Activated T-cell treated with anti-CD3 and anti-CD28 coated beads, Interleukin-2, amount 50 U/mL, for 72 hours (primary cell): ENCODE measurements at places on chromosomes 7 and 10.

GRCh38 chr10:43231523-43232078 is 35.3 kb downstream of the RASGEF1A start:
- DNase-seq = no peak
- no peak overlapping the region for H3K27ac ChIP-seq
- peak overlapping the region; percentile 40 for H3K4me3 ChIP-seq
- H3K27me3 ChIP-seq = peaks cover 10% of the 10 kb centered on the region

DNA sequence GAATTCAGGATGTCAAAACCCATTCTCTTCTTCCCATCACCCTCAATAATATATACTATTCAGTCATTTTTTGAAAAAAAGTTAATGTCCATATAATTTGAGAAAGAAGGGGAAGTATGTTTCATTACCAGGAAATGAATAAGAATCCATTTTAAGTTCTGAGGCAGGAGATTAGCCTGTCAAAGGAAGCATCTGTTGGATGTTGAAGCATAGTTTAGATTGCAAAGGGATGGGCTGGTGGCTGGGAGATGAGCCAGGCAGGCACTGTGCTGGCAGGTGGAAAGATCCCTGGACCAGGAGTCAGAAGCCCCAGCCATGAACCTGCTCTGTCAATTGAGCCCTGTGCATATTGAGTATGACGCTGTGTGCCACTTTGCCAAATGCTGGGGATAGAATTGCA is 48.4 kb upstream of the CRTAC1 start:
- no peak overlapping the region for H3K4me3 ChIP-seq
- DNase-seq = no peak
- no peaks in the 10 kb centered on the region for H3K36me3 ChIP-seq
- peaks cover 14% of the 10 kb centered on the region for H3K27me3 ChIP-seq

DNA sequence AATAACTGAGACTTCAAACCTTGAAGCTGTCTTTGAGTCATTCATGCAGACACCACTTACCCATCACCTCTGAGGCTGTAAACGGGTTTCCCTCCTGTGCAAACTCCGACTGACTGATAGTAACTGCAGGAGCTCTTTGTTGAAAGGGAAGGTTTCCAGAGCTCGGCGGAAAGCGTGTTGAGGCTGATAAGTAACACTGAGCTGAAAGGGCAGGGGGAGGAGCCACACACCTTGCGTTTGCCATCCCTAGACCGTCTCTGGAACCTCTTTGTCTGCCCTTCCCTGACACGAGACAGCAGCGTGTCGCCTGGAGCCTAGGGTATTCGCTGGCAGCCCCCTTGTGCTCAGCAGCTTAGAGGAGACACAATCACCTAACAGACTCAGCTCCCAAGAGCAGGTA is 134.0 kb downstream of the PAXIP1 start:
- H3K4me1 ChIP-seq = peaks cover 9% of the 10 kb centered on the region
- DNase-seq = no peak
- H3K36me3 ChIP-seq = no peaks in the 10 kb centered on the region

GRCh38 chr7:42494736-42495135 is 257.7 kb upstream of the GLI3 start:
- DNase-seq = no peak
- H3K4me1 ChIP-seq = no peaks in the 10 kb centered on the region
- H3K36me3 ChIP-seq = no peaks in the 10 kb centered on the region
- no peak overlapping the region for H3K27ac ChIP-seq

GRCh38 chr7:97733276-97734161 is 1.6 kb downstream of the TAC1 start:
- H3K4me1 ChIP-seq = peaks cover 23% of the 10 kb centered on the region
- DNase-seq = no peak
- H3K36me3 ChIP-seq = no peaks in the 10 kb centered on the region
- H3K4me3 ChIP-seq = peak overlapping the region; percentile 70
- peaks cover 71% of the 10 kb centered on the region for H3K27me3 ChIP-seq

GRCh38 chr7:27548304-27548703 is 114.4 kb downstream of the HIBADH start:
- no peaks in the 10 kb centered on the region for H3K4me1 ChIP-seq
- H3K36me3 ChIP-seq = no peaks in the 10 kb centered on the region
- DNase-seq = no peak
- no peaks in the 10 kb centered on the region for H3K27me3 ChIP-seq
- no peak overlapping the region for H3K27ac ChIP-seq

- peak; percentile 5 for DNase-seq
- peaks cover 56% of the 10 kb centered on the region for H3K4me1 ChIP-seq
- peak overlapping the region; percentile 56 for H3K4me3 ChIP-seq
- peak overlapping the region; percentile 81 for H3K27ac ChIP-seq
Observed at GRCh38 chr10:58237014-58237834, 30.5 kb downstream of the IPMK start.

DNA sequence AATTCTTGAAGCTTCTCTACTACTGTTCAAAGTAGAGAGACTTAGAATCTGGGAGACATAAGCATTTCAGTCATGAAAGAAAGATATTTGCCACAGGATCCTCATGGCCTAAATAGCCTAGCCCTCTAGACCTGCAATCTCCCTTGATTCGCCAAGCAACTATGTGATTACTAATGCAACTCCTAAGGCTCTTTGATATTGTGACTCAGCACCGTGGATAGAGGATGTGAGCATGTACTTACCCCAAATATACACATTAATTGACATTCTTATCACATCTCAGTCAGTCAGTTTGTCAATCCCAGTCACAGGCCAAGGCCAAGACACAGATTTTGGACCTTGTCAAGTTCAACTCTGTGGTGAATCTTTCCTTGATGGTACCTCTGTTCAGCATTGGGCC is 42.6 kb downstream of the GPR37 start:
- no peak for DNase-seq
- no peak overlapping the region for H3K27ac ChIP-seq
- no peaks in the 10 kb centered on the region for H3K4me1 ChIP-seq
- no peaks in the 10 kb centered on the region for H3K27me3 ChIP-seq
- no peaks in the 10 kb centered on the region for H3K36me3 ChIP-seq

DNA sequence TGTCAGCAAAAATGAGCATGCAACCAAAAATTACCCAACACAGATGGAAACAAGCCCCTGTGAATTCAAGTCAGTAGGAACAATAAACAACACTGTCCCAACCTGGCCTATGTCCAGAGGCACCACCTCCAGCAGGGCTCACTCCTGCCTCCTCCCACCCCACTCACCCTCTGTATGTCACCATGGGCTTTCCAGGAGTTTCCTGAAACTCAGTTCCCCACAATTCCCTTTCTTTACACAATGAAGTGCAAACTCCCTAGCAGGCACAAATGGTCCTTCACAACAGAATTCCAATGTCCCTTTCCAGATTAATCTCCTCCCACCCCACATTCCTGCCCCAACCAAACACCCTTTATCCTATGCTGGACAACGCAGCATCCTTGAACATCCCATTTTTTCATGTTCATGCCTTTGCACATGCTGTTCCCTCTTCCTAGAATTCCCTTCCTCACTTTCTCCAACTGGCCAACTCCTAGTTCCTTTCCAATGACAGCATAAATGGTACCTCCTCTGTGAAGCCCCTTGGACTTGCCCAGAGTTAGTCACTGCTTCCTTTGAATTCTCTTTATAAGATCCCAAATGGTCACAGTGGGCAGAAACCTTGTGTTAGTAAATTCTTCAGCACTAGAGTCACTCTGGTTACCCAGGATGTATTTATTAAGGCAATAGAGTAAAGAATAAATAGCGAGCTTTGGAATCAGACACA is 157.5 kb downstream of the SLIT1 start:
- no peak overlapping the region for H3K27ac ChIP-seq
- no peak for DNase-seq
- H3K27me3 ChIP-seq = no peaks in the 10 kb centered on the region
- H3K4me1 ChIP-seq = peaks cover 6% of the 10 kb centered on the region
- no peak overlapping the region for H3K4me3 ChIP-seq

DNA sequence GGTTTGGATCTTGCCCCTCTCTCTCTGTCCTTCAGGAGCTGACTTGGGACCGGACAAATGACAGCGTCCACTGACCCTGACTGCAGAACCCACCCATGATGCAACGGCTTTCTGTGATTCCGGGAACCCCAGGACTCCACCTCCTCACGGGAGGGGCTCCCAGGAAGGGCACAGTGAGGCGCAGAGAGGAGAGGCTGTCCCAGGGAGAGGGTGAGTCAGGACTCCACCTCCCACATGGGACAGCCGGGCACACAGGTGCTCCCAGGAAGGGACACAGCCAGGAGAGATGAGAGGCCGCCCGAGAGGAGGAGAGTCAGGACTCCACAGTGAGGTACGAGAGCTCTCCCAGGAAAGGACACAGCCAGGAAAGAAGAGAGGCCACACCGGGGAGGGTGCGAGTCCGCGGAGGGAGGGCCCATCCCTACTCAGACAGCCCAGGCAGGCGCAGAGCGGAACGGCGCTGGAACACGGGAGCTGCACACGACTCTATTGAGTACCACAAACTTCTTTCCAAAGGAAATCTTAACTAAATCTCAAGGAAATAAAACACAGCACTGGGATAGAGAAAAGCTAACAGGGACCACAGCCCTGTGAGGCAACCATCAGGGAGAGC is 162.5 kb downstream of the MAD1L1 start:
- no peak overlapping the region for H3K27ac ChIP-seq
- H3K36me3 ChIP-seq = no peaks in the 10 kb centered on the region
- H3K27me3 ChIP-seq = no peaks in the 10 kb centered on the region

DNA sequence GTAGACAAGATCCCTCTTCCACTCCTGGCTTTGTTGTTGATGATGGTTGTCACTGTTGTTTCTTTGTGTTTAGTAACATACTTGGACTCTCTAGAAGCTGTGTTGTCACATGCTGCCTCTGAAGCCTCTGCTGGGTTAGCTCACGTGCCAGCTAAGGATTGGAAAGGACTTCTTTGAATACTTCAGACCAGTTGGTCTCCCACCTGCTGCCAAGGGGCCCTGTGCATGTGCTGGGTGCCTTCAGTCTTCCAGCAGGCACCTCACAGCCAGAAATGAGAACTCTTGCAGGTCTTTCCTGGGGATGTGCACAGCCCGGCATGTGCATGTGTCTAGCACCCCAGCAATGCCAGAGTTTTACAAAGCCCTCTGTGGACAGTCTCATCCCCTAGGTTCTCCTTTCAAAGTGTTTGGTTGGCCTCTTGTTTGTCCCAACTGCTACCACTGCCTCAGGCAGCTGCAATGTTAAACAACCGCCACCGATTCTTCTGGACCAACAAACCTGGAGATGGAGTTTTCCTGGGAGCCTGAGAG is 21.7 kb upstream of the NCAPG2 start:
- peaks cover 5% of the 10 kb centered on the region for H3K4me1 ChIP-seq
- H3K36me3 ChIP-seq = peaks cover 10% of the 10 kb centered on the region

DNA sequence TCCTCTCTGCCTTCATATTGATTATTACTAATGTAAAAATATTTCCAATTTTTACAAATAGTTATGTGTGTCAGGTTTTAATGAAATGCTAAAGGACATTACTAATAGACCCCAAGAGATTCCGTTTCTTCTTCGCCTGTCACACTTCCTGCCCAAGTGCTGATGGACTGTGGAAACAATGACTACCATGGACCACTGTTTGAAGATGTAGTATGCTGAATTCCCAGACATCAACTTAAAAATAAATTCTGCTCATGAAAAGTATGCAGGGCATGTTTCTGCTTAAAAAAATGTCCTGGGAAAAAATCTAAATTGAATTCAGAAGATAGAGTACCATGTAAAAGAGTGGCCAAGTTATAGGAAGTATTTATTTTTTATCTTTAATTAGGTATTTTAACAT is 52.1 kb downstream of the ST7 start:
- no peak overlapping the region for H3K27ac ChIP-seq
- peaks cover 8% of the 10 kb centered on the region for H3K27me3 ChIP-seq
- DNase-seq = no peak
- no peak overlapping the region for H3K4me3 ChIP-seq
- no peaks in the 10 kb centered on the region for H3K36me3 ChIP-seq
- H3K4me1 ChIP-seq = peaks cover 47% of the 10 kb centered on the region

- H3K27ac ChIP-seq = no peak overlapping the region
- H3K4me1 ChIP-seq = no peaks in the 10 kb centered on the region
- DNase-seq = no peak
- H3K4me3 ChIP-seq = no peak overlapping the region
- H3K36me3 ChIP-seq = no peaks in the 10 kb centered on the region
Observed at GRCh38 chr7:1898628-1899185, 228.6 kb downstream of the ELFN1 start.

DNA sequence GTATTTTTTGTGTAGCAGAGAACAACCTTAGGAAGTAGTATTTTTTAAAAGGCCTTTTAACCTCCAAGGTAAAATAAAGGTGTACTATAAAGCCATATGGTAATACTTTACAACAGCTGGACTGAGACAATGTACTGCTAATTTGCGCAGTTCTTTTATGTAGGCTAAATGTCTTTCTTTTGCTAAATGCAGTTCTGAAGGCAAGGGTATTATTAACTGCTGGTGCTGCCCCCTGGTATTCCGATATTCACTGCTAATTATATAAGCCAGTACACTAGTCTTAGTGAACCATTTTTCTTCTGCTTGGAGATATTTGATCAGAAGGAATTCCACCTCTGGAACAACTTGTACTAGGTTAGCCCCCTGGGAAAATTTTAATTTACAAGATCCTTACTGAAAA is 272.0 kb upstream of the FERD3L start:
- no peak overlapping the region for H3K4me3 ChIP-seq
- H3K4me1 ChIP-seq = no peaks in the 10 kb centered on the region
- DNase-seq = no peak
- H3K27me3 ChIP-seq = no peaks in the 10 kb centered on the region
- H3K36me3 ChIP-seq = no peaks in the 10 kb centered on the region
- H3K27ac ChIP-seq = no peak overlapping the region

DNA sequence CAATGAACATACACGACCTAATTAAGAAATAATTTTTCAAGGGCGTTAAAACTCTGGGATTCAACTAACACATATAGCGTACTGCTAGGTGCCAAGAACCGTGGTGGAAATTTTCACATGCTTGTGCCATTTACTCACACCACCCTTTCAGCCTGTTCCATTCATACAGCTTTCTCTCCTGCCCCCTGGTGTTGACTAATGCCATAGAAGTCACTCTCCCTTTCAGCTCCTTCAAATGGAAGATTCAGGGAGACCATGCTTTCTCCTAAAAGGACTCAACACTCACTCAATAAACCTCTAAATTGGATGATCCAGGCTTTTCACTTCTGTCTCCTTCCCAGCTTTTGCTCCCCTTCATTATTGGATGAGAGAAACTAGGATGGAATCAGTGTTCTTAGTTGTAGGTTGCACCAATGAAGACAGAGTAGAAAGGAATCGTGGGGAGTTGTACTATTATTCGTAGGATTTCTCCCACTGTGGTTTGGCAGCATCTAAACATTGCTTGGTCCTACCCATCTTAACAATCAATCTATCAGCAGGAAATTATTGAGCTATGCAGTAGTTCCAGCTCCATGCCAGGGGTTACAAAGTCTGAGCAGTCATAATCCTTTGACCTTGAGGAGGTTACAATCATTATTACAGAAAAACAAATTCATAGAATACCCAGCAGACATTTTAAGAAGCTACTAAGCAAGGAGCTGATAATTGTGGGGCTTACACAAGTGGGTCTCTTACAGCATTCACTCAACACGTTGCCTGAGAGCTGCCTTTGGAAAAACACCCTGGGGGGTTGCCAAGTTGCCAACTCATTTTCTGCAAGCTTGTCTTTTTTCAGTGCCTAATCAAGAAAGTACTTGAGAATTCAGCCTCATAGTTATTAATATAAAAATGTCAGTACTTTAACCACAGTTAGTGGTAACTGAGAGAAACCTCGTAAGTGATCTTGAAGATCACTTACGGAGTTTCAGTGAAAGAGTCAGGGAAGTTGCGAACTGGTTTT is 2.8 kb upstream of the PPP1R3C start:
- H3K27ac ChIP-seq = no peak overlapping the region
- peaks cover 7% of the 10 kb centered on the region for H3K4me1 ChIP-seq
- peaks cover 73% of the 10 kb centered on the region for H3K27me3 ChIP-seq
- no peak overlapping the region for H3K4me3 ChIP-seq

GRCh38 chr7:54546081-54546985 is 4.2 kb downstream of the VSTM2A start:
- DNase-seq = no peak
- peaks cover 38% of the 10 kb centered on the region for H3K27me3 ChIP-seq
- peaks cover 6% of the 10 kb centered on the region for H3K36me3 ChIP-seq
- H3K4me3 ChIP-seq = no peak overlapping the region
- no peaks in the 10 kb centered on the region for H3K4me1 ChIP-seq
